ENCODE measurements at places on chromosomes 5 and 9. TPM values are rescaled to one million over a fixed set of nuclear protein-coding genes. Genes with fewer than 3 reads are reported as not detected.
A peak's percentile ranks its signal among the peaks of the same experiment; 100 is the strongest.

DNA sequence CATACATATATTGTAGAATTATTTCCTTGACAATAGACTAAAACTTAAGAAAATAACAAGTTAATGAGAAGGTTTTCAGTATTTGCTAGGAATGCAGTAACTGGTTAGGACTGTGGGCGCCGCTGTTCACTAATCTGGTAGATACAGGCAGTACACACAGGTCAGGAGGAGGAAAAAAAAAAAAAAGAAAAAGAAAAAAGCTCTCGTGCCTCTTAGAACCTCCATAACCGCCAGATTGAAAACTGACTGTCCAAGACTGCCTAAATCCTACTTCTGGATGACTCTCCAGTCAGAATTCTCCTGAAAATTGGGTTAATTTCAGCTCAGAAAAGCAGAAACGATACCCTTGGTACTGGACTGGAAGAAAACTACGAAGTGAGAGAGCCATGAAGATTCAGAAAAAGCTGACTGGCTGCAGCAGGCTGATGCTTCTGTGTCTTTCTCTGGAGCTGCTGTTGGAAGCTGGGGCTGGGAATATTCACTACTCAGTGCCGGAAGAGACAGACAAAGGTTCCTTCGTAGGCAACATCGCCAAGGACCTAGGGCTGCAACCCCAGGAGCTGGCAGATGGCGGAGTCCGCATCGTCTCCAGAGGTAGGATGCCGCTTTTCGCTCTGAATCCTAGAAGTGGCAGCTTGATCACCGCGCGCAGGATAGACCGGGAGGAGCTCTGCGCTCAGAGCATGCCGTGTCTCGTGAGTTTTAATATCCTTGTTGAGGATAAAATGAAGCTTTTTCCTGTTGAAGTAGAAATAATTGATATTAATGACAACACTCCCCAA lies at the start of gene PCDHGA1:
TSS of gene PCDHGA1 (plus strand) at position 216 of the 782 bp plus-strand sequence.
- H3K4me3 ChIP-seq: peak within 1 kb of the TSS; percentile 41
- no peaks in the 10 kb centered on the region for H3K4me1 ChIP-seq
- no peaks in the 10 kb centered on the region for H3K36me3 ChIP-seq
- H3K27ac ChIP-seq: no peak within 1 kb of the TSS

- H3K27me3 ChIP-seq: no peaks in the 10 kb centered on the region
- H3K27ac ChIP-seq: no peak overlapping the region
- no peaks in the 10 kb centered on the region for H3K4me1 ChIP-seq
- no peak for DNase-seq
- no peak overlapping the region for H3K4me3 ChIP-seq
- no peaks in the 10 kb centered on the region for H3K36me3 ChIP-seq
Measured at GRCh38 chr5:124643336-124643735, 103.1 kb downstream of the ZNF608 start.

DNA sequence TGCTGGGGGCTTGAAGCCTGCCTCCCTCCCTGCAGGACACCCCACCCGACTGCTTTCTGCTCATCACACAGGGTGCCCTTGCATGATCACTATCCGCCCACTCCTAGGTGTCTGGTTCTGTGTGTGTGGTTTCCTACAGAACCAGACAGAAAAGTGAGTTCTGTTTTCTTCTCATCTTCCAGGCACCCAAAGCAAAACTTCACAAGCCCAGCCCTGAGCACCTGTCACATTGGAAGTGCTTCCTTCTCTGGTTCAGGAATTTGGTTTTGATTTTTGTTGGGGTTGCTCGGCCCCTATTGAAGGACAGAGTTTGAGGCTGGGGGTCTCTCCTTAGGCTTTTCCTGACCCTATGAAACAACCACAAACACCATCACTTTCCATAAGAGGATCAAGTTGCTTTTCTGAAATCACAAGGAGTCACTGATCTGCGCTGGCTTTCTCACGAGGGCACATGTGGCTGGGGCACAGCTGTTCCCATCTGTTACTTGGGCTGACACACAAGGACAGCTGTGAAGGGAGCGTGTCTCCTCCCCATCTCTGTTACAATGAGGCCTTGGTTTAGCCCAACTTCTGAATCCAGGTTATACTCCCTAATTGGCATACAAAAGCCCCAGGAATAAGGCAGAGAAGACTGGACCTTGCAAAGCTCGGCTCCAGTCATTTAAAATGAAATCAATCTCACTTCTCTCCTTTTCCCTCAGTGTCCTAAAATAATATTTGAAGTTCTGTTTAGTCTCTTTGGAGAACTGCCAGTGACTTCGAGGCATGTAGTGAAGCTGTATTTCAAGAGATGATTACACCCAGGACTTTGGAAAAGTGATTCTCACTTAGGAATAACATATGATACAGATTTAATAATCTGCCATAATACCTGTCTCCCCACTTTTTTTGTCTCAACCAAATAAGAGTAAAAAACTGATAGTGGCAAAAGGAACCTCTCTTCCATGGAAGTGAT lies 213.1 kb upstream of the GAS1 start:
- DNase-seq: no peak
- H3K36me3 ChIP-seq: no peaks in the 10 kb centered on the region
- H3K4me1 ChIP-seq: no peaks in the 10 kb centered on the region
- H3K27me3 ChIP-seq: no peaks in the 10 kb centered on the region

Gene CCDC69
- total RNA-seq: 4.0 TPM

DNA sequence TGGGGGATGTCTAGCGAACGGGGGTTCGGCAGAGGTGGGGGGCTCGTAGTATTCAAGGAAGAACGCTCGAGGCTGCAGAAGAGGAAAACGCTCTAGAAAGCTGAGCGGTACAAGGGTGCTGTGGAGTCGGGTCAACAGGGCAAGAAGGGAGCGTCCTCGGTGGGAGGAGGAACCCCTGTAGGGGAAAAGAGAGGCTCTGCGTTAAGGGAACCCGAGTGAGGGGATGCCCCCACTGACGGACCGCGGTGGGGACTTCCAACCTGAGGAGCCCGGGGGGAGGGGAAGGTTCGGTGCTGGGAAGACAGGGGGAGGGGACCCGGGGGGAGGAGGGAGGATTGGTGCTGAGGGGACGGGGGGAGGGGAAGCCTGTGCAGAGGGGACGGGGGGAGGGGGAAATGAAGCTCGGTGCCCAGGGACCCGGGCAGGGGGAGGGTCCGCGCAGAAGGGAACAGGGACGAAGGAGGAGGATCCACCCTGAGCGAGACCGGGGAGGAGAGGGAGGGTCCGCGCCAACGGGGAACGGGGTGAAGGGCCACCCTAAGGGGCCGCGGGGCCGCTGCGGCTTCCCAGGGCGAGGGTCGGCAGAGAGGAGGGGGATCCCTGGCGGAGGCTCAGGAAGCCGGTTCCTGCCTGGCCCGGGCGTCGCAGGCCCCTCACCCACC lies 621 bp downstream of the NR6A1 start:
- H3K27ac ChIP-seq: no peak overlapping the region
- peak overlapping the region; percentile 62 for H3K4me3 ChIP-seq
- peaks cover 5% of the 10 kb centered on the region for H3K4me1 ChIP-seq

Gene SLC4A9
- total RNA-seq: not detected

GRCh38 chr9:16436545-16436944 lies 433.9 kb downstream of the BNC2 start:
- H3K4me1 ChIP-seq: no peaks in the 10 kb centered on the region
- H3K4me3 ChIP-seq: no peak overlapping the region
- H3K27me3 ChIP-seq: no peaks in the 10 kb centered on the region
- H3K36me3 ChIP-seq: no peaks in the 10 kb centered on the region
- H3K27ac ChIP-seq: no peak overlapping the region

DNA sequence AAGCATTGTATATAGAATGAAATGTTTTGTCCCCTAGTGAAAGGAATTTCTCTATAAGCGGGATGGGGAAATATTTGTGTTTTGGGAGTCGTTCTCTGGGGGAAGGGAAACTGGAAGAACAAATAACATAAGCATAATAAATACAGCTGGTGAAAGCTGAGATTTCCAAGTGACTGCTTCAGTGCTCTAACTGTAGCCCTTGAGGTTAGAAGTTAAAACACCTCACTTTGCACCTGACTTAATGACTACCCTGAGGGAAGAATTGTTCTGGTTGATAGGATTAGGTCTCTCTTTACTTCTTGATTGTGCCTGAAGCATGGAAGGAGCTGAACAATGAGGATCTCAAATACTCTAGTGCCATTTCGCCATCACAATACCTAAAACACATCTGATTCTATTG lies 307.4 kb downstream of the MAN2A1 start:
- no peaks in the 10 kb centered on the region for H3K4me1 ChIP-seq
- no peak overlapping the region for H3K27ac ChIP-seq
- no peaks in the 10 kb centered on the region for H3K27me3 ChIP-seq
- DNase-seq: no peak

- H3K36me3 ChIP-seq: no peaks in the 10 kb centered on the region
- H3K27me3 ChIP-seq: no peaks in the 10 kb centered on the region
- H3K4me1 ChIP-seq: no peaks in the 10 kb centered on the region
- DNase-seq: no peak
- no peak overlapping the region for H3K4me3 ChIP-seq
- no peak overlapping the region for H3K27ac ChIP-seq
Measured at GRCh38 chr5:40359093-40359492, 320.6 kb upstream of the PTGER4 start.

- DNase-seq: no peak
- H3K4me1 ChIP-seq: peaks cover 27% of the 10 kb centered on the region
- peaks cover 8% of the 10 kb centered on the region for H3K36me3 ChIP-seq
- H3K4me3 ChIP-seq: no peak overlapping the region
- H3K27ac ChIP-seq: peak overlapping the region; percentile 98
Measured at GRCh38 chr5:172895549-172895948, 61.5 kb downstream of the ERGIC1 start.

GRCh38 chr9:124473310-124473709 lies 23.1 kb downstream of the ADGRD2 start:
- H3K4me3 ChIP-seq: no peak overlapping the region
- H3K27ac ChIP-seq: no peak overlapping the region
- no peaks in the 10 kb centered on the region for H3K4me1 ChIP-seq
- peak; percentile 37 for DNase-seq
- peaks cover 11% of the 10 kb centered on the region for H3K27me3 ChIP-seq
- no peaks in the 10 kb centered on the region for H3K36me3 ChIP-seq

Gene PCDHGA5
- total RNA-seq: 2.6 TPM

- no peak overlapping the region for H3K27ac ChIP-seq
- H3K4me3 ChIP-seq: no peak overlapping the region
- DNase-seq: no peak
- no peaks in the 10 kb centered on the region for H3K36me3 ChIP-seq
Measured at GRCh38 chr5:177982956-177983355, 13.1 kb downstream of the PROP1 start.

Gene ANGPTL2
- 163 TPM for total RNA-seq

DNA sequence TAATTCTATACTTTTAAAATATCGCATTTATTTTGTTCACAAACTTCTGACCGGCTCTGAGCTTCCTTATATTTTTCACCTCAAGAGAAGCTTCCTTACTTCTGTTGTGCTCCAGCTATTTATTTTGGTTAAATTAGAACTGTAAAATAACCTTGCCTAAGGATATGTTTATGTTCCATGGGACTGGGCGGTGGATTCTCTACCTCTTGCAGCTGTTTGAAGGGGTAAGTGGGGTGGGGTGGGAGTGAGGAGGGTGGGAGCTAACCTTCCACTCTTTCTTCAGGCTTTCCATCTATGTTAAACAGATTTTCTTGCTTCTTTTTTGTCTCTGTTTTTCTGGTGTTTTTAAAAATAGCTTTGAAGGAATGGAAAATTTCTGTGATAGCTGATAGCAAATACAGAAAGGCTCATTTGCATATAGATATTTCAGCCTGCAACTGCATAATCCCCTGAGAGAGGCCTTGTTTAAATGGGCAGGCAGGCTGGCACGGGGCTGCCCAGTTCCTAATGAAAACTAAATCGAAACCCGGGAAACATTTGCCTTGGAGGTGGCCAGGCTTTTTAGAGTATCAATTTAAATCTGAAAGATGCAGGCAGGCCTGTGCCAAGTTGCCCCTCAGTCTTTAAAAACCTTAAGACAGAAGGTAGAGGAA lies 122.1 kb upstream of the DMAC1 start:
- H3K27me3 ChIP-seq: no peaks in the 10 kb centered on the region
- H3K4me3 ChIP-seq: no peak overlapping the region
- no peak overlapping the region for H3K27ac ChIP-seq
- no peaks in the 10 kb centered on the region for H3K4me1 ChIP-seq
- no peaks in the 10 kb centered on the region for H3K36me3 ChIP-seq

DNA sequence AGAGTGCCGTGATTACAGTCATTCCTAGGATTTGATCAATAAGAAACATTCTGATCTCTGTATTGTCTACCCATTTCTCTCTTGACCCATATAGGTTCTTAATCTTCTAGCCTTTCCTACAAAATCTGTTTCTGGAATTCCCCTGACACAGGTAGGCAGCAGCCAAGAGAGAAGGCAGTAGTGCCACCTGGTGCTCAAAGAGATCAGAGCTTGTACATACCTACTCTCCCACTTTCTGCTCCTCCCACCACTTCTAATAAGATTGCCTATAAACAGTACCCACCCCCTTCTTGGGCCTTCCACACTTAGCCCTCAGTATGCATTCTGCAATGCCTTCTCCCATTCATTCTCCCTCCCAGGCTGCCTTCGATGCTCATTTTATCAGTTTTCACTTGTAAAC lies 117.4 kb upstream of the RORB start:
- no peaks in the 10 kb centered on the region for H3K4me1 ChIP-seq
- no peaks in the 10 kb centered on the region for H3K27me3 ChIP-seq
- H3K27ac ChIP-seq: no peak overlapping the region
- DNase-seq: no peak

- no peaks in the 10 kb centered on the region for H3K27me3 ChIP-seq
- H3K4me3 ChIP-seq: no peak overlapping the region
- DNase-seq: no peak
- no peak overlapping the region for H3K27ac ChIP-seq
- H3K36me3 ChIP-seq: no peaks in the 10 kb centered on the region
Measured at GRCh38 chr5:151863566-151863965, 61.1 kb downstream of the GLRA1 start.

Gene C9orf153
- 0.51 TPM for total RNA-seq

Gene TNFSF15
- 0.26 TPM for total RNA-seq

DNA sequence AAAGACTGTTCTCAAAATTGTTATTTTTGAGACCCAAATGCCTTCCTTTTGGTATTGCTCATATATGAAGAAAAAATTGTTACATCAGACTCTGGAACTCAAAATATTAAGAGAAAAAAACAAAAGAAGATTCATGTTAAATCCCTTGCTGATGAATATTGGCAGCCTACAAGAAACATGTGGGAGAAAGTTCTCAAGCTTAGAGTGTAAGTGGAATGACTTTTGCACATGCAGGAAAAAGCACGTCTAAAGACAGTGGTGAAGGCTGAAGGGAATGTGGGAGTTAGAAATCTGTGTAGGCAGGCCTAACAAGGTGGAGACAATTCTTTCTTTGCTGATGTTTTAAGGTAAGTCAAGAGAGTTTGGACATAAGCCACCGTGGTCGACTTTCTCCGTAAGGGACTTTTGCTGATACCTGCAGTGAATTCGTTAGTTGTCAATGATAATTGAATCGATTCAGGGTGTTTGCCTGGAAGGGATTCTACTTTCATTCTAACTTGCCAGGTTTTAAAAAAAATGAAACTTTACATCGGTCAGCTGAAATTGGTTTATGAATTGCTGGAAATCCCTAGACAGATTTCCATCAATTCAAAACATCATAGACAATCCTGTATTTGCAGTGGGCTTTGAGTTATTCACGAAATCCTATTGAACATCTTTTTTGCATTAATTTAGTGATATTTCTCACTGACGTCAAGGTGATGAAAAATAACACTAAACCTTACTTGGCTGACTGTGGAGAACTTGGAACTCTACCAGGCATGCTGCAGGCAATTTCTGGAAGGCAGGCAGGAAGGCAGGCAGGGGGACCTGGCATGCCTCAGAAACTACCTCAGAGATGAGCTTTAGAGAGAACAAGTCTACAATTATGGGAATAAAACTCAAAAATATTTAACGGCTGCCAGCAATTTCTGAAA lies 359.1 kb upstream of the ADAMTSL1 start:
- H3K27me3 ChIP-seq: no peaks in the 10 kb centered on the region
- H3K4me3 ChIP-seq: no peak overlapping the region
- H3K27ac ChIP-seq: no peak overlapping the region
- H3K36me3 ChIP-seq: no peaks in the 10 kb centered on the region
- H3K4me1 ChIP-seq: no peaks in the 10 kb centered on the region

Gene GPR150
- 0.33 TPM for total RNA-seq
